ENCODE measurements at places on chromosomes 4 and X. TPM values are rescaled to one million over a fixed set of nuclear protein-coding genes. Genes with fewer than 3 reads are reported as not detected.

The ADH1C gene
- not detected for total RNA-seq

The ANK2 gene
- total RNA-seq: 9.9 TPM

The KLHL4 gene
- 0.64 TPM for total RNA-seq

The RIBC1 gene
- 1.2 TPM for total RNA-seq

The LPAR4 gene
- not detected for total RNA-seq

The HSFX4 gene
- total RNA-seq: not detected

The TBX22 gene
- total RNA-seq: not detected

GRCh38 chr4:56077676-56078075, 128.9 kb downstream of the CEP135 start:
- DNase-seq: no peak

- no peak for DNase-seq
Measured at GRCh38 chr4:96354036-96354712, 514.3 kb downstream of the PDHA2 start.

- no peak for DNase-seq
Measured at GRCh38 chrX:22357621-22358020, 84.9 kb downstream of the CBLL2 start.

- DNase-seq: no peak
Measured at GRCh38 chrX:15014281-15014680, 141.1 kb downstream of the MOSPD2 start.

DNA sequence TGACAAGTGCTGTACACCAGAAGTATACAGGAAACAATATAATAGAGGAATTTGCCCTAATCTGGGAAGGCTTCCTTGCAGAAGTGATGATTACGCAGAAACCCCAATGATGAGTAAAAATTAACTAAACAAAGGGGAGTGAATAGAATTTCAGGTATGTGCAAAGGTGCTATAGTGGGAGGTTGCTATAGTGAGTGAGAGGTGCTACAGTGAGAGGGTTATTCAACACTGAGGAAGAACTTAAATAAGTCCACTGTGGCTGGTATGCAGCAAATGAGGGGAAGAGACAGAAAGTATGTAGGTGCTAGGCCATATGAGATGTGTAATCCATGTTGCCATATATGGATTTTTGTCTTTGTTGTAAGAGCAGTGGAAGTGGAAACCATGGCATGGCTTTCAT, 69.5 kb downstream of the TRIM2 start:
- no peak for DNase-seq

DNA sequence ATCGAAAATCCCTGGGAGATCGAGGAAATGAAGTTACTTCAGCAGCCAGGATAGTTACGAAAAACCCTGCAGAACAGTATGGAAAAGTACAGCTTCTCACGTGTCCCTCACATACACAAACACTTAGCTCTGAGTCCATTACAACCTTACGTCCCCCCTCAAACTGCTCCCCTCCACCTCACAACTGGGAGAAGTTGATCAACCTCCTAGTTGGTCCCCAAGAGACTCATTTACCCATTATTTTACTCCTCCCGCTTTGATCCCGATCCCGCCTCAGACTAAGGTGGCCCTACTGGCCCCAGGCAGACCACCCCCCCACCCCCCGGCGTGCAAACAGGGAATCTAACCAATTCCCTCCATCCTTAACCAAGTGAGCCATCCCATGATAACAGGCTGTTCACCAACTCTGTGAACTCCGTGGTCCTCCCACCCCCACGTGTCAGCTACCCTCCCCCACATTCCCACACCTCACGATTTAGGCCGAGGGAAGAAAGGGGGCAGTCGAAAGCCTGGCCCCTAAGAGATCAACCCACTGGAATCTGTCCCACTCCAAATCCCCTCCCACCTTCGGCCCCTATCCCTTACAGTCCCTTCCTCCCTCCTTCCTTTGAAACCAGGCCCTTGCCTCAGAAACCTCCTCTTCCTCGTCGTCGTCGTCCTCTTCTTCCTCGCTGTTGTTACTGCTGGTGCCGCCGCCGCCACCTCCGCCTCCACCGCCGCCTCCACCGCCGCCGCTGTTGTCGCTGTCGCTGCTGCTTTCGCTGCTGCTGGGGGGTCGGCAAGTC, 755 bp downstream of the ANKRD17 start:
- peak; percentile 26 for DNase-seq

- no peak for DNase-seq
Measured at GRCh38 chrX:99242001-99242400, 1168.1 kb downstream of the PCDH19 start.

- no peak for DNase-seq
Measured at GRCh38 chrX:4005281-4005680, 291.8 kb upstream of the PRKX start.

DNA sequence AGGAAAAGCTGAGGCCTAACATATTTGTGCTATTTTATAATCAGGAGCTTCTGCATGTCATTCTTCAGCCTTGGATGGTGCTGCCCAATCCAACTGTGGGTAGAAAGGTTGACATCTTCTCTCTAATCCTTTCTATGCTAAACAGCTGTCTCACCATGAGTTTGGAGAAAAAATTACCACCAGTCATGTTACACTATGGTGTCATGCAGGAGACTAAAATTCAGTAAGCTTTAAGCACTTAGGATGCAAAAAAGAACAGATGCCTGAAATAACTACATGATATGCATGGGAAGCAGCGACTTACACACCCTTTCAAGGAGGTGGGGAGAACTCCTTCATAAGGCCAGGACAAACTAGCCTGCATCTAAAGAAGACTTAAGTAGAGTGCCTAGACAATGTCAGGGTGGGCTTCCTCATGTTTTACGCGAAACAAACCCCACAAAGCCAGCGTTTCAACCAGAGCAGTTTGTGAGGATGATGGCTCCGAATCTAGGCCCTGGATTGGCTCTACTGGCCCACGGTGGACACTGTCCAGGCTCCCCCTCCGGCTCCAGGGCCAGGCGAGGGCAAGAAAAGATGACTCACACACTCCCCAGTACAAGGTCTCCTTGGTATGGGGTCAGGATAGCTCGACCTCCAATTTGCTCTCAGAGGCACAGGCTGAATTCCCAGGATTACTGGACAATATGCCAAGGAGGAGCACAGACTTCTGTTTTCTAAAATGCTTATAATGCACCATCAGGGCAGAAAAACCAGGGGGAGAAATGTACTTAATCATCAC, 45.1 kb downstream of the STX18 start:
- no peak for DNase-seq

DNA sequence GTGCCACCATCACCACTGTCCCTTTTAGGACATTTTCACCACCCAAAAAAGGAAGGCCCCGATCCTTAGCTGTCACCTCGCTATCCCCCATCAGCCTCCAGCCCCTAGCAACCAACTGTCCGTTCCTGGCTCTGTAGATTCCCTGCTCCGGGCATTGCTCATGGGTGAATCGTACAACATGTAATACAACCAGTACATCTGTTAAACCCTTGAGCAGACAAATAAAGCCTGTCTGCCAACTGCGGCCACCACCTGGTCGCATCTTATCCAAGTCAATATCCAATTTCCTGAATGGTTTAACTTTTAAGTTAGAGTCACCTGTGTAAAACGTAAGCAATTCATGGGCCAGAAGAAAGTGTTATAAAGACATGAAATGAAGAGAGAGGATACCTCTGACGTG, 251.9 kb downstream of the AFAP1 start:
- DNase-seq: no peak

DNA sequence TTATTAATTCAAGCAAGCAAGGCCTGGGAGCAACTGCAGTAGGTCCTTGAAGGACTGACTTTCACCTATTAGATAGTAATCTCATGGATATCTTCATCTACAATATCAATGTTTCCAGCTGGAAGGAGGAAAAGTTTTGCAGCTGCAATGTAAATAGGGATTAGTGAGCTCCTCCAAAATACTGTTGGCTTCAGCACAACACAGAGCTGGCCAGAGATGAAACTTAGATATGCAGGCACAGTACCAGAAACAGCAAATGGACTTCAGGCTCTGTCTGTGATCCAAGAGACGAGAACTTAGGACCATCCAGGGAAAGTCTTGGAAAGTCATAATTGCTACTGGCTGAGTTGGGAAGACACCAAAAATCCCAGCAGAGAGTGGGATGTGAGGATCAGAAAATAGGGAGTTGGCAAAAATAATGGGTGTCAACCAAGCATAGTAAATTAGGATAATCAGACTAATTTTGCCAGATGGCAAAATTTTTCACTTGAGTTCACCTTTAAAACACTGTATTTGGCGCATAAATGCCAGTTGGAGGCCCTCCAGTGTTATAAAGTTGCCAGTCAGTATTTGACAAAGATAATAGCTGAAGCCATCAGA, 57.5 kb downstream of the PARM1 start:
- no peak for DNase-seq

DNA sequence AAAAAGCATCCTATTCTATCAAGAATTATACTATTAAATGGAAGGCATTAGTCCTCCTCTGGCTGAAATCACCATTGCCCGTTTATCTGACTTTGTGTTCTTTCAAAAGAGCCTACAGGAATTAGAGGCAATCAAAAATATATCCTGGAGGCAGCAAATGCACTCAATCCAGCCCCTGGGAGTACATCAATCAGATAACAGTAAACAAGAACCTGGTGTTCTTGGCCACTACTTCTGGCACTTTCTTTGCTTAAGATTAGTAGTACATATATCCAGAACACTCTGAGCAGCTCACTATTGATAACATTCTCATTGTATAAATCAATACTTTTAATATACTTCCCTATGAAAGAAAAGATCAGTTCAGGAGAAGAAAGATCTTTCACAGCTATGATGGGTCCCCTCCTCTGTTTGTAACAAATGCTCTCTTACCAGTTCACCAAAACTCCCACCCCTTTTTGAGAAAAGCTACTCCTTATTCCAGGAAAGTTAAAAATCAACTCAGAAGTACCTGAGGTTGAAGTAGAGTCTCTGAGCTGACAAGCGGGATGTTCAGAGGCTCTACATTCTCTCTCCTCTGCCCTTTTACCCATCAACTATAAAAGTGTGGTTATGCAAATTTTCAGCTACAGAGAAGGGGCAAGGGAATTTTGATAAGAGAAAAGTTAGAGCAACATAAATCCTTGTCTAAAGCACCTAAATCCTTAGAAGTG, 176.0 kb downstream of the COX18 start:
- DNase-seq: no peak

GRCh38 chr4:89294573-89295269, 12.9 kb downstream of the GPRIN3 start:
- no peak for DNase-seq

DNA sequence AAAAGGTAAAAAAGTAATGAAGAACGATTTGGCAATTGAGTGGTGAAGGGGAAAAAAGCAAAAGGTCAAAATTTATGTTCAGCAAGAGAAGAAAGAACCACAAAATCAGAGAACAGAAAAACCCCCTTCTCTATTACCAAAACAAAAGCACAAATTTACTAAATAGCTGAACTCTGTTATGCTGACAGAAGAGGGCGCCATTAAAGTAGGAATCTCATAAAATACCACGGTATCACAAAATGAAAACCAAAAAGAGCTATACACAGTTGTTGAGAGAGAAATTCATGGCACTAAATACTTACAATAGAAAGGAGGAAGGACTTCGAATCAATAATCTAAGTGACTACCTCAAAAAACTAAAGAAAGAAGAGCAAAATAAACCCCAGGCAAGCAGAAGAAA, 69.6 kb upstream of the CXorf66 start:
- DNase-seq: no peak

DNA sequence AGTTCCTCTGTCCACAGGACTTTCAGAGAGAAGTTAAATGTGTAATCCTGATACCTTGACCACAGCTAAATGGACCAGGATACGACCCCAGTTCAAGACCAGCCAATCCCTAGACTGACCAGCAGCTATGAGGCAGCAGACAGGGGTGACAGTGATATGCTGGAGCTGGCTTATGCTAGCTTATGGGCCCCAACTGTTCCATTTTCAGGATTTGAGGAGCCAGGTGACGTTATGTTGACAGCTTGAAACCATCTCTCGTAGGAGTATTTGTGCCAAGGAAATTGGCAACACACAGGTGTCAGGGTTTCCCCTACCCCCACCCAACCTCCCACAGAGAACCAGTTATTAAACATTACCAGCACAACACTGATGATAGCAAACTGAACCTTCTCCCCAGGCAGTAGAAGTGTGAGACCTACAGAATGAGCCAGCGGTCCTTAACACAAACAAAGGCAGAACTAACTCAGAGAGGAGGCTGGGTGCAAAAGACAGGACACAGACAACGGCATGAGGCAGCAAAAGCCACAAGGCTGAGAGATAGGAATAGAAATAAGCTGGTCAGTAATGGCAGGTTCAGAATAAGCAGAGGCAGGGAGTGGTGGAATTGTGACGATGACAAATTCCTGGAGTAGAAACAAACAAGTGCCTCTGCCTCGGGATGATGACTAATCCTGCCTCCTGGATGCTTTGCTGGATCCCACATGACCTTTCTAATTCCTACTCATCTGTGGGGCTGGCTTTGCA, 85.6 kb upstream of the CPEB2 start:
- DNase-seq: peak; percentile 63

- DNase-seq: no peak
Measured at GRCh38 chr4:74873545-74874301, 59.2 kb upstream of the PARM1 start.

DNA sequence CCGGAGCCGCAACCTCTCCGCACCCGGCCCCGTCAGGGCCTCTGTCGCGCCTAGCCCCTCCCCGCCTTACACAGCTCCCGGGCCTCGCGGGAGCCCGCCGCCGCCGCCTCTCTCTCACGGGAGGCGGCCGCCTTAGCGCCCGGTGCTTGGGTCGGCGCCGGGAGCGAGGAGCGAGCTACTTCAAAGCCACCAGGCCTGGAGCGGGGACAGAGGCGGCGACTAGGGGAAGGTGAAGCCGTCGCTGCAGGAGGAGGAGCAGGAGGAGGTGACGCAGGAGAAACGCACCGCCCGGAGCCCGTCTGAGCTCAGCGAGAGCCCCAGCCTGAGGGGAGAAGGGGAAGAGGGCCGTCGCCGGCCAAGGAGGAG, 250 bp downstream of the USP9X start:
- DNase-seq: no peak

- peak; percentile 93 for DNase-seq
Measured at GRCh38 chrX:45771114-45771513, 570.4 kb upstream of the DIPK2B start.

GRCh38 chr4:176910646-176911045, 117.9 kb upstream of the VEGFC start:
- DNase-seq: no peak

DNA sequence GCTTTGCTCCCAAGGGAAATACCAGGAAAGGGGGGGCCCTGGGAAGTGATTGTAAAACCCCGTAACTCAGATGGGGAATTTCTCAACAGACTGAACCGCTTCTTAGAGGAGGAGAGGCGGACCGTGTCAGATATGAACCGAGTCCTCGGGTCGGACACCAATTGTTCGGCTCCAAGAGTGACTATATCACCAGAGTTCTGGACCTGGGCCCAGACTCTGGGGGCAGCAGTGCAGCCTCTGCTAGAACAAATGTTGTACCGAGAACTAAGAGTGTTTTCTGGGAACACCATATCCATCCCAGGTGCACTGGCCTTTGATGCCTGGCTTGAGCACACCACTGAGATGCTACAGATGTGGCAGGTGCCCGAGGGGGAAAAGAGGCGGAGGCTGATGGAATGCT, 1.0 kb downstream of the PNMA3 start:
- no peak for DNase-seq

DNA sequence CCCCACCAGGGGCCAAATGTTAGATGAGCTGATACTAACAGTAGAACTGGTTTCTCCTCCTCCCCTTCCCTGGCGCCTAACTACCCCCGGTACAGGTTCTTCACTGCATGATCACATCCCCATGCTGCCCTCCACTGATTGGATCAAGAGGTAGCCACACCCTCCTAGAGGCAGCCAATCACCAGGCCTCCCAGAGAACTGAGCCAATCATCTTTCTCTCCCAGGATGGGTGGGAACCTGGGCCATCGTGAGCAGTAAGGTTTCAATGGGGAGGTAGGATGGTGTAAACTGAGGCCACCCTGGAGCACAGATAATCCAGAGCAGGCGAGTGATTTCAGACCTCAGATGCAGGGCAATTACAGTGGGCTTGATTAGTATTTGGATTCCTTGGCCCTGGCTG, 64.2 kb downstream of the PPP2R2C start:
- DNase-seq: no peak
